Hematopoietic multipotent progenitor cell treated with erythropoietin and hydrocortisone succinate and interleukin-3 and kit ligand, for 6 days (in vitro differentiated cells): ENCODE measurements at places on chromosomes 16 and 17.

DNA sequence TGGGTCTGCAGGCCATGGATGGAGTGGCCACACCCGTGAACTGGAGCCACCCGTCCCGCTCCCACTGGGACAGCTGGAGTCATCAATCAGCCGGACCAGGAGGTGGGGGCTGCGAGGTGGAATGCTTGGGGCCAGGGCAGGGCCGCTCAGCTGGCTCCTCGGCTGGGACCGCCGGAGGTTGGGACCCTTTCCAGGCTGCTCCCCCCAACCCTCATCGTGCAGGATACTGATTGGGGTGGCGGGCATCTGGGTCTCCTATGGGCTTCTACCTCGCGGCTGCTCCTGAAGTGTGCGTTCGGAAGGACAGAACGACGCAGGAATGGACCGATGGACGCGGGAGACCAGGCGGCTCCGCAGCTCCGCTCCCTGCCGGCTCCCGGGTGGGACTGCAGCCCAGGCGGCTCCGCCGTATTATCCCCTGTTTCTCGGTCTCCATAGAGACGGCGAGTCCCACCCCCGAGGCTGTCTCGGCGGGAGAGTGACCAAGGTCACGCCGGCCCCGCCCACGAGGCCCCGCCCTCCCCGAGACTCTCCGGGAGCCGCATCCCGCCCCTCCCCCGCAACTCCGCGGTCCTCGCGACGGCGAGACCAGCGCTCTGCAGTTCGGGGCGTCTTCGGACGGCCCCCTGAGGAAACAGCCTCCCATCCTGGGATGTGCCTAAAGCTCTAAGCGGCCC lies at the start of gene TPPP3:
TSS of gene TPPP3 (minus strand) at position 388 of the 677 bp plus-strand sequence. CDS start 2,387 bp downstream, outside the sequence.
- DNase-seq: peak; percentile 74

- peak; percentile 54 for DNase-seq
Observed at GRCh38 chr17:65154770-65155589, 17.8 kb downstream of the RGS9 start.

DNA sequence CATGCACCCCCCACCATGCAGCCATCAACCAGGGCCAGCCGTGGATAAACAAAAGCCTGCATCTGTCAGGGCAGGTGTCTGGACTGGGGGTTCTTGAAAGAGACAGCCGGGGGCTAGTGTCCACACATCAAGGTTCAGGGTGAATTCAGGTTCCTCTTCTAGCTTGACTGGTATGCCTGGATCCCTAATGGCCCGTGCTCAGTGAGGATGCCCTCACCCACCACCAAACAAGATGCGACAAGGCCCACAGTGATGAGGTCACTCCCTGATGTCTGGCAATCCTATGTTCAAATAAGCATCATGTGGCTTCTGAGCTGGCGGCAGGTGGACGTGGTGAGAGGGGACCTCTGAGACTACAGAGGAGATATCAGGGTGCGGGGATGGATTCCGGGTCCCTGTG lies 64.6 kb downstream of the GOSR1 start:
- no peak for DNase-seq

- peak; percentile 40 for DNase-seq
Observed at GRCh38 chr17:8072729-8073461, 14.6 kb downstream of the ALOX12B start.
